ENCODE measurements at places on chromosomes 4 and X.

DNA sequence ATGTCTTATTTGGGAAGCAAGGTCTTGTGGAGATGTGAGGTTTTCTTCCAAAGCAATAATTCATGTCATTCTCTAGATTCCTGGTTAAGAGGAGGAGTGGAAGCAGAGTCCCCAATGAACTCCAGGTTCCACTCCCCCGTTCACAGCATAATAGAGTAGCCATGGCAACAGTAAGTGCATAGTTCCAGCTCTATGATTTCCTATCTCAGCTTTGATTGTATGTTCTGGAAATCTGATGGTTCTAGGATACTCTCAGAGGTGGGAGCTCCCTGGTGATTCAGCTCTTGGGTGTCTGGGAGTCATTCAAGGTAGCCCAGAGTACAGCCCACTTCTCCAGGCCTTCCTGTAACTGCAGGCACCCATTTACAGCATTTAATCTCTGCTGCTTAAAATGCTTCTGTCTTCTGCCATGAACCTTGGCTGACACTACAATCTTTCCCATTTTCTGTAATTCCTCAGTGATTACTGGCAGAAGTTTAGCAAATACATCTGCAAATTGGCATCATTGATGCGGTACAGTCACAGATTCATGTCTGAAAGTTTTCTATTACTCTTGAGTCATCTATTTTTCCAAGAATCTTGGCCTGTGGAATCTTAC, 242.0 kb downstream of the MAPK10 start:
- DNase-seq: no peak

- DNase-seq: no peak
Observed at GRCh38 chrX:132378281-132378680, 110.6 kb downstream of the MBNL3 start.

DNA sequence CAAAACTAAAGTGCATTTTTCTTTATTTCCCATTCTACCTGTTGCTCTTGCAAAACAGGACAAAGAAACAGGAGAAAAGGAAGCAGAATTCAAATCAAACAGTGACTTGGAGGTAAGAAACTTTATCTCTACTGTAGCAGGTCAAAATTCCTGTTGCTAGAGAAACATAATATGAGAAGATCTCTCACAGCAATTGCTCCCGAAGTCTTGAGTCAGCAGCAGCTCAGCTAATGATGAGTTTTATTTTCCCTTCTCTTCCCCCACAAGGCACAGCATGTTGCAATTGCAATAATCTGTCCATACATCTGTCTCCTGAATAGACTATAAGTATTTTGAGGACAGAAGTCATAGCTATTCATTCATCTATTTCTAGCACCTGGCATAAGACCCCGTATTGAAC, 112.7 kb downstream of the CLNK start:
- no peak for DNase-seq

- no peak for DNase-seq
Observed at GRCh38 chr4:27887646-27888045, 1027.0 kb downstream of the STIM2 start.

- DNase-seq: no peak
Observed at GRCh38 chr4:77158487-77158861, 1.5 kb downstream of the CCNG2 start.

DNA sequence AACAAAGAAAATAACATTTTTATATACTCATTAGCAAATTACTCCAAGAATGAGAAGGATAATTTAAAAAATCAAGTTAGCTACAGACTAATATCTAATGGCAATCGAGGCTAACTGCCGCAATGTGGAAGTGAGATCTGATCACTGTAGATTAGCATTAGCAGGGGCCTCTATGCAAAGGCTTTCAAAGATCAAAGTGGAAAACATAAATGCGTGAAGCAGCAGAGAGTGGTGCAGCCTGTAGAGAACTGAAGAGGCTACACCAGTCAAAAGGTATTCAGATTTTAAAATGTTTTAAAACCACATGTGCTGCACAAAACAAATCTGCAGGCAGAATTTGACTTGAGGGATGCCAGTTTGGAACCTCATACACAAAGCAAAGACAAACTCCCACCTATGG, 24.0 kb upstream of the RAP1GDS1 start:
- DNase-seq: no peak

- DNase-seq: no peak
Observed at GRCh38 chrX:107713543-107714205, 61.9 kb downstream of the TSC22D3 start.

DNA sequence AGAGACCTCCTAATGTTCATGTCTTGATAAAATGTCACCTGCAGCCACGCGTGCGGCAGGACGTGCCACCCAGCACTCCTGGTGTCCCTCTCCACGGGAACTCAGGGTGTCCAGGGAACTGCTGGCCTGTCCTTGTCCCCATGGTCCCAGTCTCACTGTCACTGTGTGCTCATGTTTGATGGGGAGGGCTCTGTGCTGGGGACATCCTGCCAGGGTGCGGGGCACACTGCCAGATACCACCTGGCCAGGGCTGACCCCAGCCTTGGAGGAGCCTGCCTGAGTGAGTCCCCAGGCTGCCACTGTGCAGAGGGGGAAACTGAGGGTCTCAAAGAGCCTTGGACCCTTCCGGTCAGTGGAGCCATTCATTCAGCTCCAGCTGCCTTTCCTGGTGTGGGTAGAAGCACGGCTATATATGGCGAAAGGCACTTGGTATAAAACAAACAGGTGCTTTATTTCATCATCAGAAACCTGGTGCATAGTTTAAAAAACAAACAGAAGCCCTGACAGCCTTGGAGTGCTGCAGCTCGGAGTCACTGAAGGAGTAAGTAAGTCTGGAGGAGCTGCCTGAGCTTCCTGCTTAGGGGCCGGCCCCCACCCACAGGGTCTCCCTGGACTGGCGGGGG, 33.0 kb downstream of the NOP14 start:
- no peak for DNase-seq

GRCh38 chrX:104135677-104136076, 21.1 kb downstream of the SLC25A53 start:
- no peak for DNase-seq

DNA sequence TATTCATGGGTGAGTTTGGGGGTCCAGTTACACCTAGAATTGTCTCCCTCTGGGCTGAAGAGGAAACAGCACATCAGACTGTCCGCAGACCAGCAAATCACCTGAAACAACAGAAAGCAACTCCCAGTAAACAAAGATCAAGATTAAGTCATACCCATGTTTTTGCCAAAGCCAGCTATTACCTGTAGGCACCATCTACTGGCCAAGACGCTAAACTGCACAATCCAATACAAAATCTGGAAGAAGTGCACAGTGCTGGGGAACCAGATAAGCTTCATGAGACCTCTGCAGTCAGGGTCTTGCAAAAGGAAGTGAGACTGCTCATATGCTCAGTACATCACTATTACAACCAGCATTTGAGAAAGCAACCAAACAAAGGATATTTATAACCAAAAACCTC, 157.5 kb upstream of the ITM2A start:
- DNase-seq: no peak

All from cortex of kidney (tissue), 1 donor.